ENCODE measurements at places on chromosomes 1 and 21.

DNA sequence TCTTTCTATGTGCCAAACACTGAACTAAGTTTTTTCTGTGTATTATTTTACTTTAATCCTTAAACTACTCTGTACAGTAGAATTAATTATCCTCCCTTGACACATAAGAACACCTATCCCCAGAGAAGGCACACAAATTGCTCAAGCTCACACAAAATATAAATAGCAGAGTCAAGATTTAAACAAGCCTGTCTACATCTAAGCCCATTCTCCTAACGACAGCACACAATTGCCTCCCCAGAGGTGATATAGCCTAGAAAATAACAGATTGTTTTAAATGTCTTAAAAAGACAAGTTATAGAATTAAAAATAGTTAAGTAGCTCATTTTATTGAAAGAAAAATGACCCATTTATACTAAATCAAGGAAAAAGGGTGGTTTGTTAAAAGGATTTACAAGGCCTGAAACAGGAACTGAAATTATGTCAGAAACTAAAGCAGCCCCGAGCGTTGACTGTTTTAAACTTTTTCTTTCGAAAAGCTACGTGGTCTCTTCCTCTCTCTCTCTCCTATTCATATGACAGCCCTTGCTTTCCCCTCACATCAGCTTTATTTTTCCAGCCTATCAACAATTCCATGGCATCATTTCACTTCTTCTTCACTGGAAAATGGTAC, 30.5 kb downstream of the TNFSF18 start:
- DNase-seq, result no peak

DNA sequence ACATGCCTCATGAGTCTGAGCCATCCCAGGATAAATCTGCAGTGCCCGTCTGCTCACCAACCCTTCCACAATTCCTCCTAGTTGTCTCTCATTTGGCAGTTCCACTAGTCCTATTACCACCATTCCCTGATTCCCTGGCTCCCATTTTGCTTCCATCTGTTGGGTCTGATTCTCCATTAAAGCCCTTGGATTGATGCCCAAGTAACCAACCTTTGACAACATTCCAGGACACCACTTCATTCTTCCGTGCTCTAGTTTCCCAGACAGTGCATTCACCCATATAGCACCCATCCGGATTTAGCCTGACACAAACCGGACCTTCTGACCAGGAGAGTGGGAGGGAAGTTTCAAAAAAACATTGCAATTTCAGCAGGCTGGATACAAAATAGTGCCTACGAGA, 189.4 kb upstream of the PALMD start:
- DNase-seq, result no peak

DNA sequence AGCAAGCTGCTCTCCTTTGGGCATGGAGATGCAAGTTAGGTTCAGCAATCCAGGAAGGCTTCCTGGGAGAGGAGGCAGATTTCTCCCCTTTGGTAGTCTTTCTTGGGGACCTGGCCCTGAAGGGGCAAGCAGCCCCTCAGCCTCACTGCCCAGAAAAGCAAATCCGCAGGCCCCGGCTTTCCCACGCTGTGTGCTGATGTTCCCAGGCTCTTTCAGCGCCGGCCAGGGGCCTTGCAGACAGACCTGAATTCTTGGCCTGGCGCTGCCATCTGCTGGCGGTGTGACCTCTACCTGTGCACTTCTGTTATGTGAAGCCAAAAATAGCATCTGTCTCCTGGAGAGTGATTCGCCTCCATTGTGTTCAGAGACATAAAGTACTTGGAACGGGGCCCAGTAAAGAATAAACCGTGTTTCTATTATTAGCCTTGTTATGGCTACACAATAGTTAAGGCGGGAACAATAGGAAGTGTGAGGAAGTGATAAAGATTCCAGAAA, 64.8 kb downstream of the ALPL start:
- no peak for DNase-seq

DNA sequence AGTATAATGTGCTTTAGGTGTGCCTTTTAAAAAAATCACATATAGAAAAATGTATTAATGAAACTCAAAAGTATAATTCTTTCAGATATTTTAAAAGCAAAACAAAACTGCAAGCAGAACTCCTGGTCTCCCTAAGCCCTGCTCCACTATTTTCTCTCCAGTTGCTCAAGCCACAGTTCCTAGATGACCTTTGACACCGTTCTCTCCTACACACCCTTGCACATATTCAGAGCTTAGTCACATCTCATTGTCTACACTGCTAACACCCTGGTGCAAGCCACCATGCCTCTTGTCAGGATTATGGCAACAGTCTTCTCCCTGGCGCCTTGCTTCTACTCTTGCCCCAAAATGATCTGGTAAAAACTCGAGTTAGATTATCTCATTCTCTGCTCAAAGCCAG, 50.2 kb upstream of the ROR1 start:
- DNase-seq, result no peak

- no peak for DNase-seq
Measured at GRCh38 chr21:45916011-45916840, 65.3 kb upstream of the COL6A1 start.

GRCh38 chr1:247296599-247297180, 35.0 kb downstream of the ZNF496 start:
- no peak for DNase-seq

DNA sequence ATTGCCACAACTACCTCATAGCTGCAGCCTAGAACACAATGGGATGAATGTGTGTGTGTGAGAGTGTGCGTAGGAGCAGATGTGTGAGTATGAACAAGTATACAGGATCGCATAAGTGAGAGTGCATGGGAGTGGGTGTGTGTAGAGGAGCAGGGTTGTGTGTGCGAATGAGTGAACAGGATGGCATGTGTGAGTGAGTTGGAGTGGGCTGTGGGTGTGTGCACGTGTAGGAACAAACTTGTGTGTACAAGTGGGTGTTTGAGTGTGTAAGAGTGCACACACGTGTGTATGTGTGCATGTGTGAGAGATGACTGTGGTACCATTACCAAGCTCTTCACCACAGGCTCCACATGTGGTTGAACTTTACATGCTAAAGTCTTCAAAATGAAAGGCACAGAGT, 175.4 kb upstream of the EDN2 start:
- DNase-seq, result no peak

DNA sequence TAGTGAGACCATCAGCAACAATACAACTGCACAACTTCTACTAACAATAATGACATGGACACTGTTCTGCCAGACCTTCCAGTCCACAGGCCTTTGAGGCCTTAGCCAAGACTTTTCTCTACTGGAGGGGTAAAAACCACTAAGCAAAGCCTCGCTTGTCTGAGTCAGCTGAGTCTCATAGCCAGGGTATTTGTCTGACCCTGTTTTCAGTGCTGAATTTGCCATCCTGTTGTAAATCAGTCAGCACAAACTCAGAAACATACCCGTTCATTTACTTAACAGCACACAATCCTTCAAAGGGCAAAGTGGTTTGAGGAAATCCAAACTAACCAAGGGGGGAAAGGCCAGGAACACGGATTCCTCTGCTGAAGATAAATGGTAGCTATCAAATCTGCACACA, 537.8 kb downstream of the SMYD3 start:
- no peak for DNase-seq

GRCh38 chr21:36765229-36765628, 66.3 kb downstream of the SIM2 start:
- no peak for DNase-seq

- no peak for DNase-seq
Measured at GRCh38 chr1:51215169-51215568, 20.9 kb upstream of the RNF11 start.

- no peak for DNase-seq
Measured at GRCh38 chr21:35111321-35111930, 62.3 kb upstream of the RUNX1 start.

- DNase-seq, result no peak
Measured at GRCh38 chr1:94068096-94068998, 52.6 kb downstream of the ABCA4 start.

DNA sequence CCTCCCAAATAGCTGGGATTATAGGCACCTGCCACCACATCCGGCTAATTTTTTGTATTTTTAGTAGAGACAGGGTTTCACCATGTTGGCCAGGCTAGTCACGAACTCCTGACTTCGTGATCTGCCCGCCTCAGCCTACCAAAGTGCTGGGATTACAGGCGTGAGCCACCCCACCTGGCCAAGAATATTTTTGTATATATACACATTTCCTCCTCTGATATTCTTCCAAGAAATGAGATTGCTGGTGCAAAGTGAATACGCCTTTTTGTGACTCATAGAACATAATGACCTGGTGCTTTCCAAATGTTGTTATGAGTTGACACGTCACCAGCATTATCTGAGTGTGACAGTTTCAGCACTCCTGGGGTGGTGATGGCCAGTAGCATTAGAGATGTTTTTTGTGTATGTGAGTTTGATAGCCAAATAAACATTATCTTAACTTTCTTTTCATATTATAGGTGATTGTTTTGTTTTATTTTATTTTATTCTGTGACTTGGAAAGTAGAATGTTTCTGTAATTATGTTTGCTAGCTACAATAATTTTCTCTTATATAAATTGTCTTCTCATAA, 54.9 kb downstream of the KCNK1 start:
- DNase-seq, result no peak

GRCh38 chr1:221772117-221772516, 30.2 kb upstream of the DUSP10 start:
- no peak for DNase-seq

DNA sequence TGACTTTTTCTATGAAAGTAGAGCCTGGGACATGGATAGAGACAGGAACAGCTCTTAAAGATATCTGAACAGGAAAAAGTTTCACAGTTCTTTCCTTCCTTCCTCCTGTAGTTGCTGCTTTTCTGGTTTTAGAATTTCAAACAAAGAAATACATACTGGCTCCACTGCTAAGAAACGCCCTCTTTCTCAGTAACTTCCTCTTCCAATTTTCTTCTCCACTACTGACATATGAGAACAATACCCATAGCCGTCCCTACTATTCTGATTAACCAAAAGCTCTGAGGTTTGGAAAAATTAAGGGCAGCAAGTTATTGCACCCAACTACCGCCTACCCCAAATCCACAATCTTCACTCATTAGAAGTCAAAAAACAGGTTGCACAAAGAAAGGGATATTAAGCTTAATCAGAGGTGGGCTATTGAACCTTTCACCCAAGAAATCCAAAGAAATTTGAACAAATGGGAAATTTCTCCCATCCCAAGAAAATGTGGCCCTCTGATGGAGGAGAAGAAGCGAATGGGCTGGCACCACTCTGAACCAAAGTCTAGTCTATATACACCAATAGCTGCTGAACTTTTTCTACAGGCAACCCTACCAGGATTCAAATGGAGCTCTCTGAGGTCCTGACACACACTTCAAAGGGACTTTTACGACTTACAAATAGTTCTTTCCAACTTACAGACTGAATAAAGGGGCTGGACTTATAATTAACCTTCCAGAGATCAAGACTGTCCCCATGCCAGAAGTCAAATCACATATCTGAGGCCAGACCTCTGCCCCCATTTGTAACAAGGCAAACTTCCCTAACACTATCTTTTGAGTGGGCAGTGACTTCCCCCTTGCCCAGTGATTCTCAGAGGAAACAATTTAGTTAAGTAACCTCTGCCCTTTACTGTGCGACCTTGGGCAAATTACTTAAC, 1.7 kb downstream of the WASF2 start:
- no peak for DNase-seq

GRCh38 chr1:107479865-107480350, 339.1 kb downstream of the NTNG1 start:
- DNase-seq, result no peak

DNA sequence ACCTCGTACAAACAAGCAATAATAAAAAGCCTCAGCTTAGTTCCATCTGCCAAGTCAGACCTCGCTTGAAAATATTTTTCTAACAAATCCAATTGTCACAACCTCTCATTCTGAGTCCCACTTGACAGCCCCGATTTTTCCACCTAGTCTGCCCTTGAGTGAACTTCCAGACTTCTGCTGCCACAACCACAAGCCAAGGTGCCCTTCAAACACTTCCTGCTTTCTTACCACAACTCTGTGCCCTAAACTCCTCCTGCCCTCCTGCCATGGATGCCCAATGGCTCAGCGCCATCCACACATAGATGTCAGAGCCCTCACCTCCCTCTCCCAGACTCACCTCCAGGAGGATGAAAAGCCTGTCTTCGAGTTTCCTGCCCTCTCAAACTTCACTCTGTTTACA, 3.9 kb downstream of the TMPRSS2 start:
- DNase-seq, result no peak

DNA sequence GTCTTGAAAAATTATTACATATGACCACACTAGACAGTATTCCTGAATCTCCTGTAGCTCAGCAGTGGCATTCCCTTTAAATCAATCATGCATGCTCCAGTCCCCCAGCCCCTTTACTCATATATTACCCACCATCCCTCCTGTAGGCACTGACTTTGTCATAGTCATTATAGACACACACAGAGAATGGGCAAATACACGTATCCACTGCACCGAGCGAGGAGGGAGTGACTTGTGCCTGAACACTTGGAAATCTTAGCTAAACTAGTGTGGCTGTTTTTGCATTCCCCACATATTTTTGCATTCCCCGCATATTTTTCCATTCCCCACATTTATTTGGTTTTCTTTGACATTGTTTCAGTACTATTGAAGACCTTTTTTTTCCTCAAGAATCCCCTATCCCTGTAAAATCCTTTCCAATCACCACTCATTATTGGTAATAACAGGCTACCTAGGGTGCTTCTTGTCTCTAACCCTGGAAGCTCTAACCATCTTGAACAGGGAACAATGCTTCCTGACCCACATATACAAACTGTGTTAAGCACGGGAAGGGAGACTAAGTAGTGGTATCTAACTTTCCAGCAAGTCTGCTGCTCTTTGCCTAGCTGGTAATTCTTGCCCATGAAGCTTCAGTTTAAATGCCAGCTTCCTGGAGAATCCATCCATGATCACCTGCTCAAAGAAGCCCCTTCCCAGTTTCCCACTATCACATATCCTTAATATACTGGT, 534.4 kb upstream of the CAMK1G start:
- DNase-seq, result no peak

DNA sequence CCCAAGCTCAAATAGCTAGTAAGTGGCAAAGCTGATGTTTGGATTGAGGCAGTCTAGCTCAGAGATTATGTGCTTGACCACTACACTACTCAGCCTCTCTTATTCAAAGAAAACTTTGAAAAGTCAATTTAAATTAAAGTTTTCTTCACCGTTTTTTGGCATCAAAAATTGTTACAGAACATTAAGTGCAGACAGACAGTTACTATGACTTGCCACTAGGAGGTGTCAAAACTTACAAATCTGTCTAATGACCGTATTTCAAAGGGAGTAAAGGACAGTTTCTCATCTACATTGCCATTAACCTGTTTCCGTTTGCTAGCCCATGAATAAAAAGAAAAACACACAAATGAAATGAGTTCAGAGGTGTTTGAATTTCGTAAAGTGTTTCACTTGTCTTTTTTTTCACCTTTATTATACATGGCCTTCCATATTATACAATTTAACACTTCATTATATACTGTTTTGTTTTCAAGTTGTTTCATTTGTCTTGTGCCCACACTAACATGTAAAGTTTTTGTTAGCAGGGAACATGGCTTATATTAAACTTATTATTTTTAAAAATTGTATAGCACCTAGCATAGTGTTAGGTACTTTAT, 57.4 kb upstream of the MTF2 start:
- no peak for DNase-seq

GRCh38 chr1:29820401-29820800, 584.1 kb downstream of the PTPRU start:
- DNase-seq, result no peak

- no peak for DNase-seq
Measured at GRCh38 chr1:231242516-231243198, 1.6 kb downstream of the GNPAT start.
